ENCODE measurements at places on chromosomes 2 and 18. TPM values are rescaled to one million over a fixed set of nuclear protein-coding genes. Genes with fewer than 3 reads are reported as not detected.

HOXD4 gene
- not detected for polyA plus RNA-seq

CHRNG gene
- polyA plus RNA-seq: not detected

RIF1 gene
- 10.2 TPM for polyA plus RNA-seq

LYG2 gene
- polyA plus RNA-seq: not detected

VSNL1 gene
- polyA plus RNA-seq: 0.86 TPM

KCNIP3 gene
- 0.12 TPM for polyA plus RNA-seq

SPP2 gene
- polyA plus RNA-seq: not detected

B4GALT6 gene
- polyA plus RNA-seq: 0.40 TPM

KHK gene
- polyA plus RNA-seq: 0.37 TPM

RASGRP3 gene
- polyA plus RNA-seq: 1.4 TPM

ANKZF1 gene
- 20.3 TPM for polyA plus RNA-seq

STON1 gene
- polyA plus RNA-seq: 13.5 TPM

CNTNAP5 gene
- not detected for polyA plus RNA-seq

RAMP1 gene
- polyA plus RNA-seq: 47.7 TPM

DHRS9 gene
- not detected for polyA plus RNA-seq

FOXD4L1 gene
- 0.02 TPM for polyA plus RNA-seq

AQP4 gene
- not detected for polyA plus RNA-seq

All from AG04450 (cell line).